ENCODE measurements at places on chromosomes 1 and 21. TPM values are rescaled to one million over a fixed set of nuclear protein-coding genes. Genes with fewer than 3 reads are reported as not detected.

The SPRR3 gene
- total RNA-seq, result not detected

The RHD gene
- total RNA-seq, result not detected

The LPAR3 gene
- 0.37 TPM for total RNA-seq

The SPRR2A gene
- total RNA-seq, result not detected

The POGK gene
- total RNA-seq, result 29.3 TPM

The ANGPTL3 gene
- not detected for total RNA-seq

The S100A12 gene
- total RNA-seq, result not detected

The OR2L2 gene
- total RNA-seq, result not detected

The MIXL1 gene
- not detected for total RNA-seq

The PTAFR gene
- total RNA-seq, result 0.16 TPM

The OR2L13 gene
- total RNA-seq, result not detected

The CHRNB2 gene
- 0.47 TPM for total RNA-seq

The NRDC gene
- 78.3 TPM for total RNA-seq

The TCP10L gene
- 0.86 TPM for total RNA-seq

The PMF1 gene
- 63.9 TPM for total RNA-seq

The SYDE2 gene
- total RNA-seq, result 1.2 TPM

The OR2T11 gene
- not detected for total RNA-seq

The ITPKB gene
- 1.9 TPM for total RNA-seq

The SPATA1 gene
- 1.6 TPM for total RNA-seq

The KCNA2 gene
- 0.01 TPM for total RNA-seq

The FMN2 gene
- total RNA-seq, result 4.0 TPM

The UQCRHL gene
- total RNA-seq, result 6.2 TPM

The PCP4 gene
- total RNA-seq, result not detected

The INKA2 gene
- total RNA-seq, result 2.0 TPM

The GOLT1A gene
- 6.6 TPM for total RNA-seq

The OR10J1 gene
- not detected for total RNA-seq

The FCGR1A gene
- total RNA-seq, result not detected

The REN gene
- not detected for total RNA-seq

The S100B gene
- not detected for total RNA-seq

The ANXA9 gene
- 0.95 TPM for total RNA-seq

The AVPR1B gene
- not detected for total RNA-seq

The ZNF648 gene
- not detected for total RNA-seq

The BCAN gene
- total RNA-seq, result 0.13 TPM

The HENMT1 gene
- 4.4 TPM for total RNA-seq

The KRTAP12-1 gene
- not detected for total RNA-seq

The UBE2U gene
- not detected for total RNA-seq

The C1orf56 gene
- 6.2 TPM for total RNA-seq

The OVAAL gene
- 0.10 TPM for total RNA-seq

The PAQR6 gene
- total RNA-seq, result 3.2 TPM

The HS2ST1 gene
- total RNA-seq, result 11.2 TPM

The LCE1C gene
- total RNA-seq, result not detected

The SLC30A10 gene
- total RNA-seq, result 0.05 TPM

The AK5 gene
- 7.9 TPM for total RNA-seq

The BRINP3 gene
- not detected for total RNA-seq

The RIMS3 gene
- 1.0 TPM for total RNA-seq

The HRNR gene
- total RNA-seq, result not detected

The WDR26 gene
- total RNA-seq, result 30.2 TPM

The RGS1 gene
- total RNA-seq, result not detected

The CRYBG2 gene
- 1.5 TPM for total RNA-seq

The RGL1 gene
- 0.77 TPM for total RNA-seq

The PDIK1L gene
- total RNA-seq, result 1.9 TPM

The BMP8A gene
- 0.17 TPM for total RNA-seq

The RSBN1 gene
- 4.4 TPM for total RNA-seq

The B3GALT2 gene
- not detected for total RNA-seq

The MCOLN2 gene
- total RNA-seq, result 2.4 TPM

The DMBX1 gene
- total RNA-seq, result 0.61 TPM

The RGS13 gene
- total RNA-seq, result not detected

The CD53 gene
- total RNA-seq, result not detected

The ADCY10 gene
- 0.38 TPM for total RNA-seq
